GM23338 (cell line): ENCODE measurements at places on chromosomes 6 and 20.
A peak's percentile ranks its signal among the peaks of the same experiment; 100 is the strongest.

DNA sequence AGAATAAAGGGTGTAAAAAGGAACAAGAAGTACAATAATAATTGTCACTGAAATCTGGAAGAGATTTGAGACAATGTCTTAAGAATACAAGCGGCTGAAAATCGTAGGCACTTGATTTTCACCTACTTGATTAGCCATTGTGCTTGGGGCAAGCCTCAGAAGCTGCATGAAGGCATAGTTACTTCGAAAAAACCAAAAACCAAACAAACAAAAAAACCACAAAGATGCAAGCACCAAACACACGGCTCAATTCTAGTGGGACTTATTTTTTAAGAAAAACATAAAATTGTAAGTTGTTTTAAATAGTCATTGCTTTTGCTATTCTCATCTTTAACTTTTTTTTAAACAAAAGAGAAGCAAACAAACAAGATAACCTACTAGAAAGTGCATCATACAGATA lies 235.6 kb downstream of the OGFRL1 start:
- DNase-seq: no peak

DNA sequence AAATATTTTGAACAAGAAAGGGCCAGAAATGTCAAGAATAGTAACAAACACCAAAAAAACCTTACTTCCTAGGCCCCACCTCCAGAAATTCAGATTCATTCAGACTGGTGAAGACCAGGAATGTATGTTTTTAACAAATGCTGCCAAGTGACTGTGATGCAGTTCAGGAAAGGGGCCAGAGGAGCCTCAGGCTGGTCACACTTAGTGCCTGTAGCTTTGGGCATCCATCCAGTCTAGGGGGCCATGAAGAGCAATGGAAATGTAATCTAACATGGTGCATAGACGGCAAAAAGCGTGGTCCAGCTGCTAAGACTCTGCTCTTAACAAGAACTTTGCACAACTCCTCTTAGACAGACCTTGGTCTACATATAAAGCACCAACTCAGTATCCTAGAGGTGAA lies 7.1 kb downstream of the GJA1 start:
- DNase-seq: peak; percentile 30

- peak; percentile 76 for DNase-seq
These were observed 1.2 kb downstream of the TGIF2 start for GRCh38 chr20:36574366-36575135.

- peak; percentile 8 for DNase-seq
These were observed 171.6 kb downstream of the UBE3D start for GRCh38 chr6:82893889-82894652.

DNA sequence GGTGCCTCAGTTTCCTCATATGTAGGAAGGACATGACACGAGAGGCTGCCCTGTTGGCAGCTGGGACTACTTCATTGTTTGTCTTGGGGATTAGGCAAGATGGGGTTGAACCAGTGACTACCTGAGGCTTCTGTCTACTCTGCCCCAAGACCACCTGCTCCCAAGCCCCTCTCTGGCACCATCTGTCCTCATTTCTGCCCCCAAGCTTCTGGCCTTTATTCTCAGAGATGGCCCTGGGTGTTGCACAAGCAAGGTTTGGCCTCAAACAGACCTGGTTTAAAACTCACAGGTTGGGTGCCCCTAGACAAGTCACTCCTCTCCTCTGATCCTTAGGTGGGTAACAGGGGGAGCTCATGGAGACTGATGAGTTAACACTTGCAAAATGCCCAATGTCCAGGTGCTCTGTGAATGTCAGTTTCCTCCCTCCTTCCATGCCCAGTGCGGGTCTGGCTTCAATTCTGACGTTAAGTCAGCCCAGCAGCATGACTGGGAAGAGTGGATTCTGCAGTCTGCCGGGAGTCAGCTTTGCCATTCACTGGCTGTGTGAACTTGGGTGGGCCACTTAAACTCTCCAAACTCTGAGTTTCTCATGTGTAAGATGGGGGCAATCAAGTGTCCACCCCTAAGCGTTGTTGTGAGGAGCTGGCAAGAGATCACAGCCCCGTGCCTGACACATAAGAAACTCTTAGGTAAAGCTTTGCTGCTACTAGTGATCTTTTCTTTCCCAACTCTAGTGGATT lies 84.5 kb upstream of the TOX2 start:
- no peak for DNase-seq

- DNase-seq: no peak
These were observed 11.8 kb downstream of the JPH2 start for GRCh38 chr20:44174996-44175765.

DNA sequence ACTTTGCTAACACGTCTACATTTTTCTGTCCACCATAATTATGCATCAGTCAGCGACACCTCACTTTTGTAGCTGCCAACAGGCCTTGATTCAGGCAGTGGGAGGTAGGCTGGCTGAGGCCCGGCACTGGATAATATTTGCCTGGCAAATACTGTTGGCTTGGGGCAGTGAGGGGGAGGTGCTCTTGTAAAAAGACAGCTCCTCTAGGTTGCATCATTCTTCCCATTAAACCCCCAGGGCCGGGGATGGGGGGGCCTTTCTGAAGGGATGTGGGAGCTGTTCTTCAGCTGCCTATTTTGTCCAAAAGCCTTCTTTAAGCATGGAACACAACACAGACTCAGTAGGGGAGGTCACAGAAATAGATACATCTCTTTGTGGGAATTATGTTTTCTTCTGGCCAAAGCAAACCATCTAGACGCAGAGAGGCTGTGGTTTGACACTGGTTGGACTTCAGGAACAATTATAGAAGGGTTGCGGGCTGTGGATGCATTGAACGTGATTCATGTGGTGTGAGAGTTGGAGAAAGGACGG lies 338.3 kb upstream of the NT5E start:
- no peak for DNase-seq

GRCh38 chr20:63532449-63532971 lies 4.7 kb downstream of the PTK6 start:
- no peak for DNase-seq

GRCh38 chr20:6238421-6238820 lies 115.6 kb upstream of the FERMT1 start:
- no peak for DNase-seq
